ENCODE measurements at places on chromosomes 3 and 15. TPM values are rescaled to one million over a fixed set of nuclear protein-coding genes. Genes with fewer than 3 reads are reported as not detected.
A peak's percentile ranks its signal among the peaks of the same experiment; 100 is the strongest.

DNA sequence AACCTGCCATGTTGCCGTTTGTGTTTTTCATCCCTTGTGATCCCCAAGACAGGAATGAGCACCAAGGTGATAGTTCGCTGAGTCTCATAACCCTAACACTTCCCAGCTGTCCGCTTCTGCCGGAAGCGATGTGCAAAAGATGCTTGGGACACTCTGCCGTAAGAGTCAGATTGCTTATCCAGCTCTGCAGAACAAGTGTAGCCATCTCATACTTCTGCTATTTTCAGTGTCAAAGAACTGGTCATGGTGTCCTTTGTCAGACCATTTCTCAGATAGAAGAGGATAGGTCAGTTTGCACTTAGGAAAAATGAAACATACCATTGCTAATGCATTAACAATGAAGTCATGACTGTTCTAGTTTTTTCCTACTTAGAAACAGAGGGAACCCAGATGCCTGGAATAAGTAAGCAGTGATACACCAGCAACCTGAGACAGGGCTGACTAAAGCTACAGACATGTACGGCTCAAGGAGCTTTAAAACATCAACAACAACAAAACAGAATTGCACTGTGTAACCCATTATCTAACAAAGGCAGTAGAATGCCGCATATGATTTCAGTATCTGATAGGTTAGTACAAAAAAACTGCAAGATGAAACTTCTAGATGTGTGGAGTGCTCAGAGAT is 134.0 kb upstream of the IL12A start:
- peak; percentile 86 for DNase-seq

GRCh38 chr3:133475245-133476010 is 75.6 kb downstream of the BFSP2 start:
- no peak for DNase-seq

- DNase-seq = no peak
Observed at GRCh38 chr3:127337911-127338531, 50.2 kb upstream of the PRR20G start.

- no peak for DNase-seq
Observed at GRCh38 chr15:40464595-40465185, 6.1 kb upstream of the CHST14 start.

DNA sequence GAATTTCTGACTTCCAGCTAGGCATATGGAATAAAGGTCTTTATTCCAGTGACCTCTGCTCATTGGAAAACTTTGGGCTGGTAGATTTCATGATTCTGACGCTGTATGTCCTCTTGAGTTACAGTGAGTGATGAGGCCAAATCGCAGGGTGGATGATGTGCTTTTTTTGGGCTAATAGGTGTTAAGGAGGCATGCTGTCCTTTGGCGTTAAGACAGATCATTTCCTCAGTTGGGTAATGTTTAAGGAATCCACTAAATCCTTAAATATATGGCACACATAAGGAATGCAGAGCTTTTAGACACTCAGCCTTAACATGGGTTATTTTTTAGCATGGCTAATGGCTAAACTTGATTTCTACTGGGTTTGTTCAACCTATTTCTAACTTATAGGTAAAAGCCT is 87.9 kb downstream of the LPP start:
- no peak for DNase-seq

- no peak for DNase-seq
Observed at GRCh38 chr15:66044837-66045236, 175.5 kb downstream of the RAB11A start.

DNA sequence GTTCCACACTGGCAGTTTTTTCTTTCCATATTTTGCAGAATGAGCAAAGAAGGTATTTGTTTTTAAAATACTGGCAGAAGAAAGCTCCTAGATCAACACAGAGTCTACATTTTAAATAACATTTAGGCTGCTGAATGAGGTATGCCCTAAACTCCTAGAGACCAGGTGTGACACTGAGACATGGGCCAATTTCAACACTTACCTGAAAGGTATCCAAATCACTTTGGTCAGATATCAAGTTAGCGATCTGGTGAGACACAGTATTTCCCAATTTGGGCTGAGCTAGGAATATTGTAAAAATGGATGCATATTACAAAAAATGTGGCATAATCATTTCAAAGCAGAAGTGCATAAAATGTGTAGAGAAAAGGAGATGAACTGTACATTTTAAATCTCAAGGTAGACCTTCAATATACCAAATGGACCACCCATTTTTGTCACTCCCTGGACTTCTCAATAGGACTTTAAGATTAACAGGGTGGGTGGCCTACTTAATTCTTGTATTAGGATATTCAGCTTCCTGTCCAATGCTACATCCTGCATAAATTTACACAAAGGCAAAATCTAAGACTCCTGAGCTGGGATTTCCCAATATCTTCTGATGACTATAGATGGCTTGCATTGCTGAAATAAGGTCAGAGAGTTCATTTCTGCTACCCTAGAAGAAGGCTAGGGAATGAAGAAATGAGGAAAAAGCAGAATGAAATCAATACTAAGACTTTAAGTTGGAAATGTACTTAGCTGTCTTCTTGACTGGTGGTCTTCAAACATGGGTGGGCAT is 487.8 kb downstream of the FOXP1 start:
- no peak for DNase-seq

- no peak for DNase-seq
Observed at GRCh38 chr3:160931474-160931873, 173.7 kb downstream of the B3GALNT1 start.

DNA sequence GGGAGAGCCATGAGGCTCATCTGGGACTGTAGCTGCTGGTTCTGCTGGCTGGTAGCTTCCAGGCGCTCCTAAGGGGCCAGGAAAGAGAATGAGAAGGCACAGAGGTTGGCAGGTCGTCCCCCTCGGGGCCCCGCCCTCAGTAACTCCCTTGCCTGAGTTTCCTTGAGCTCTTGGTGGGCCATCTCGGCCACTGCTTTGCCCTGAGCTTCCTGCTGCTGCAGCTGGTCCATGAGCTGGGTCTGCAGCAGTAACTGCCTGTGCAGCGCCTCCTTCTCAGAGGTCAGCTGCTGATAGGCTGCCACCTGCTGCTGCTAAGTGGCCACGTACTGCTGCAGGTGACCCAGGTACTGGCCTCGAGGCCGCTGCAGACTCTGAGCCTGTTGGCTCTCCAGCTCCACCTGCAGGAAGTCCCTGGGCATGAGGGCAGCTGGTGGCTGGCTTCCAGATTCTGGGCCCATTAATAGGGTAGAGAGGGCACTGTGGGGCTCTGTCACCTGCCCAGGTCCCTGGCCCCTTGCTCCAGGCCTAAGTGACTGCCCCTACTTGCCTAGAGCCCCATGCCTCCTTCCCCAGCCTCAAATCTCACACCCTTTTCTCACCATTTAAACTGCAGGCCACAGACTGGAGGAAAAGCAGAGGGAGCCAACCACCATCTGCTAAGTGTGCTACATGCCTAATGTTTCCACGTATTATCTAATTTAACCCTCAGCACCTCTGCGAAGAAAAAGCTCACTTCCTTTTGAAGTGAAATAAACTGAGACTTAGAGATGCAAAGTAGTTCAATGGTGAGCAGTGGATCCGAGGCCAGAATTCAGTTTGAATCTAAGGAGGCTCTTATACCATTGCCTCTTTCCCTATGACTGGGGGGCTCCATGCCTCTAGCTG is 10.8 kb upstream of the VPS33B start:
- peak; percentile 58 for DNase-seq

DNA sequence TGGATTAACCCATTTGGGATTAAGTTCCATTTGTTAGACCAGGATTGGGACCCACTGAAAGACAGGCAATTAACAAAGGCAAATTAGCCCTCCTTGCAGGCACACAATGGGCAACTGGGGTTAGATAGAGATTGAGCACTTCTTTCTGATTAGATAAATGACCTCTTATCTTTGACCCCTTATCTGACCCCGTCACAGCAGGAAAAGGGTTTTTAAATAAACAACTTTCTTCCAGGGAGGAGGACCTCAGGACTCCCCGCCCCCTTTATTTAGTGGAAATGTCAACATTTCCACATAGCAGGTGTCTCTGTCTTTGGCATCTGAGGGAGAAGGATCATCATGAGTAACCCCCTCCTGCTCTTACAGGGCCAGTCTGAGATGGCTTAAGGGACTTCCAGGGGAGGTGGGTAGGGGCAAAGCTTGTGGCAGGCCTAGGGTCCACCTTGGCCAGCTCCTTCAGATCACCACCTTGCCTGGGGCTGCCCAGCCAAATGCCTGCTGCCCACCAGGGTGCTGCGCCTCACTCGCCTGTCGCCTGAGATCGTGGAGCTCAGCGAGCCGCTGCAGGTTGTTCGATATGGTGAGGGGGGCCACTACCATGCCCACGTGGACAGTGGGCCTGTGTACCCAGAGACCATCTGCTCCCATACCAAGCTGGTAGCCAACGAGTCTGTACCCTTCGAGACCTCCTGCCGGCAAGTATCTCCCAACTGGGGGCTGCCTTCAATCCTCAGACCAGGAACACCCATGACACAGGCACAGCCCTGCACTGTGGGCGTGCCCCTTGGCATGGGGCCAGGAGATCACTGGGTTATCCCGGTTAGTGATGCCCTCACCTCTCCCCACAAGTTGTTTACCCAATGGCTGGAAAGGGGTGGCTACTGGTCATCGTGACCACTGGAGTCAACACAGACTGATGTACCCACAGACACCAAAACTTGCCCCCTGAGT is 2.6 kb upstream of the WDR6 start:
- no peak for DNase-seq

GRCh38 chr15:88982304-88982945 is 69.2 kb upstream of the MFGE8 start:
- DNase-seq = peak; percentile 46

DNA sequence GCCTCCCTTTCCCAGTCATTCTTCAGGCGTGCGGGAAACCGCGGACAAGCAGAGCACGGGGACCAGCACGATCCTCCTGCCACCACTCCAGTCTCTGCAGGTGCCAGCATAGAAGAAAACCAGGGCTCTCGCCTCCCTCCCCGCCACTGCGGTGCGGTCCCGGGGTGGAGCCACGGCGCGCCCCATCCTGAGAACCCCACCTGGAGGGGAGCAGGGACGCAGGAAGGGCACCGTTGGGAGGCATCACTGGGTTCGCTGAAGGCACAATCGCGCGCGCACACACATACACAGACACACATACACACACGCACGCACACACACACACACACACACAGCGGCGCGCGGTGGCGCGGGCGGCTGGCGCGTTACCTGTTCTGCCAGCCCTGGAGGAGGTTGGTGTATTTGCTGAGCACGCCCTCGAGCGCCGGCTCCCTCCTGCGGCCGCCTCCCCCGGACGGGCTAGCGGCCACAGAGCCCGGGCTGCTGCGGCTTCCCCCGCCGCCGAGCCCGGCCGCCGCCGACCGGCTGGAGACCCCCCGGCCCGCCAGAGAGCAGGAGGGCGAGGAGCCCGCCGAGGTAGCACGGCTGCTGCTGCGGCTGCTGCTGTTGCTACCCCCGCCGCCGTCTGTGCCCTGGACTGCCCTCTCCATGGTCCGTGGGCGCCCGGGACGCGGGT is 394 bp downstream of the OSBPL10 start:
- peak; percentile 59 for DNase-seq

DNA sequence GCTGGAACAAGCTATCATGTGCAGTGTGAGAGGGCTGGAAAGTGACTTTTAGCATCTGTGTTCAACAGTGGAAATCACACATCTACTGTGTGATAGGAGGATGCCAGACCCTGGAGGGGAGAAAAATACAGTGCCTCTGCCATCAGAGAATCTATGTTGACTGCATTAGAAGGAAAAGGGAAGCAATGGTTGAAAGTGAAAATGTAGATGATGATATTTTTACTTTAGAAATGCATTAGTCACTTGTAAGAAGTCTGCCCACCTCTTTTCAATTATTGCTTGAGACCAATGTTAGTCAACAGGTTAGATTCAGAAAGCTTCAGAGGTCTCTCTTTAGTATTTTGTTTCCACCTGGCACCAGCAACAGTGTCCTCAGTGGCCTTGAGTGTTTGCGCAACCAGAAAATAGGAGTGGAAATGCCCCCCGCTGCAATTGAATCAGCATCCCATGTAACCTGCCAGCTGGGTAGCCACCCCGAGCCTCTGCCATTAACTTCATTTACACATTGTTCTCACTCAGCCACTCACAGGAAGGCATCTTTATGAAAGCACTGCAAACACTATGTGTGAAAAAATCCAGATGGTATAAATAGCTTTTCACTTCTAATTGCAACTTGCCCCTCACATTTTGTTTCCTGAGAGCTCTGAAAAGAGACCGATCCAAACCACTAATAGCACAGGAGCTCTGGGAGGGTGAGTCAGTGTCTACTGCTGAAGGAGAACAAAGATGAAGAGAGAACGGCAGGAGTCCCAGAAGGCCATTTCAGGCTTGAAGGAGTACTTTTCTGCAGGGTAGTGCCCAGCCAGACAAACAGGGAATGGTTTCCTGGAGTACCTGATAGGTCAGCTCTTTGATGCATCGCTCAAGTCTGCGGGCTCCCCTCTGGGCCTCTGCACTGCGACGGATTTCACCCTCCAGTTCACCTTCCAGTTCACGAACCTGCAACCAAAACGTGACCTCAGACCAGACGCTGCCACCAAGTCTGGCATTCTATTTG is 92.1 kb downstream of the HHLA2 start:
- peak; percentile 32 for DNase-seq

DNA sequence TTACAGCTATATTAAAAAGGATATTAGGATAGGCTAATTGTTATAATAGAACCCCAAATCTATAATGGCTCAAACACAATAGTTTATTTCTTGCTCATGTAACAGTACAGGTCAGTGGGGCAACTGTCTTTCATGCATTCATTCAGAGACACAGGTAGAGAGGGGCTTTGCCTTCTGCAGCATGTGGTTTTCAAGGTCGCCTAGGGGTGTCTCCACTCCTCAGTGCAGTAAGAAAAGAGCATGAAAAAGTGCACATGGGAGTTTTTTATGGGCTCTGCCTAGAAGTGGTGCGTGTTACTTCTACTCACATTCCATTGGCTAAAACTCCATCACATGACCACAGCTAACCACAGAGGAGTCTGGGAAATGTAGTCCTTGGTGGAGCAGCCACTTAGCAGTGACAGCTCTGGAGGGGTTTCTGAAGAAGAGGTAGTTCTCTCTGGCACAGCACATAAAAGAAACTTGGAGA is 1.8 kb downstream of the ZBTB38 start:
- DNase-seq = peak; percentile 88

- DNase-seq = no peak
Observed at GRCh38 chr15:61524545-61524944, 295.4 kb upstream of the RORA start.

- DNase-seq = peak; percentile 97
Observed at GRCh38 chr3:140529096-140529495, 148.8 kb upstream of the TRIM42 start.

DNA sequence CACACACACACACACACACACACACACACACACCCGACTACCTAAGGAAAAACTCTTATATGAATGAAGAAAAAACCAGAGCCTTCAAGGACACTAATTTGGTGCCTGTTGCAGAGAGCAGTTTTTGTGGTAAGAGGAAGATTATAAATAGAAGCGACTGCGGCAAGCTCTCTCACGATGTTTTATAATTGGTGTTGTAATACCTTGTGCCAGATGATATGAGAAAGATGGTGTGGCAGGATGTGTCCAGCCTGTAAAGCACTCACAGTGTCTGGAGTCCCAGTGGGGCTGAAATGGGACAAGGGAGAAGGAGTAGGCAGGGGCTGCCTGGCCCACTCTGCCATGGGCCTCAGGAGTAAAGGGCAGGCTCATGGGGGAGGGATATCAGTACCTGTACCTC is 839.9 kb downstream of the AGBL1 start:
- no peak for DNase-seq

- no peak for DNase-seq
Observed at GRCh38 chr3:128782282-128783146, 56.5 kb downstream of the RAB7A start.

GRCh38 chr15:41401904-41402267 is 410 bp downstream of the NDUFAF1 start:
- no peak for DNase-seq

The ARGFX gene
- not detected for total RNA-seq

The ROPN1 gene
- not detected for total RNA-seq

The SYNM gene
- total RNA-seq = 9.3 TPM

The MTMR10 gene
- 10.4 TPM for total RNA-seq

The RPSA gene
- total RNA-seq = 1,404 TPM

The C15orf62 gene
- total RNA-seq = not detected

The CHDH gene
- total RNA-seq = 6.2 TPM

Measured in Daoy (cell line).